ENCODE measurements at places on chromosomes 4 and X.

GRCh38 chr4:6972911-6973310 lies 63.3 kb downstream of the TBC1D14 start:
- DNase-seq, result no peak

DNA sequence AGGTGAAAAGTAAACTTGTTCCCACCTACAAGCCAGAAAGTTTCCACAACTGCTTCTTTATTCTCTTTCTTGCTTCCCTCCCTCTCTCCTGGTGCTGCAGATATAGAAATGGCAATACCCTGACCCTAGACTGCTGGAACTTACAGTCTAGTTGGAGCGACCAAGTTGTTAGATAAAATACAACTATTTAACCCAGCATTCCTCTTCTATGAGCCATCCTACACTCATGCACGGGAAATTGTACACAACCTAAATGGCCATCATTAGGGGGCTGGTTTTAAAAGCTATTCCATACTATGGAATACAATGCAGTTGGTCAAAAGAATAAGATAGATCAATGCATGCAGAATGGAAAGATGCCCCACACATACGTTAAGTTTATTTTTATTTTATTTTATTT lies 41.1 kb downstream of the PJA1 start:
- peak; percentile 56 for DNase-seq

- DNase-seq, result peak; percentile 78
Measured at GRCh38 chr4:94551643-94552564, 100.2 kb downstream of the PDLIM5 start.

- DNase-seq, result no peak
Measured at GRCh38 chr4:101192244-101192643, 155.1 kb downstream of the PPP3CA start.

- DNase-seq, result no peak
Measured at GRCh38 chrX:34404386-34405070, 252.6 kb downstream of the TMEM47 start.

DNA sequence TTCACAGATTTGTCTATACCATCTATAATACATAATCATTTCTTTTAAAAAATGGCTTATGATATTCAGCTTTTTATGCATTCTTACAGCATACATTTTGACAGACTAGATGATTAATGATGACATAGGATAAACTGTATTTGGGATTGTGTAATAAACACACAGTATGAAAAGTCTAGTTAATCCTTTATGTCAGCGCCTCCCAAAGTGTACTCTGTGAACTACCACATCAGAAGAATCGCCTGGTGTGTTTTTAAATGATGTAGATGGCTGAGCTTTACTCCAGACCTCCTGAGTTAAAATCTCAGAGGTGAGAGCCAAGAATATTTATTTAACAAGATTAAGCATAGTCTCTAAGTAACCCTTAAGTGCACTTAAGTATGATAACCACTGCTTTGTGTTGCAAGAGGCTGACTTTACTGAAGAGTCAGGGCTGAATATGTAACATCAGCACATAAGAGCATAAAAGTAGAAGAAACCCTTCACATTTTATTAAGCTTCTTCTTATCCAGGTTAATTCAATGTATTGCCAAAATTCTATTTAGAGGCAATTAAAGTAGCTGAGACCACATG lies 104.2 kb downstream of the ANK2 start:
- DNase-seq, result peak; percentile 31

- peak; percentile 4 for DNase-seq
Measured at GRCh38 chrX:1491851-1492349, 39.2 kb upstream of the ASMTL start.

GRCh38 chr4:42843694-42844093 lies 48.8 kb upstream of the GRXCR1 start:
- no peak for DNase-seq

DNA sequence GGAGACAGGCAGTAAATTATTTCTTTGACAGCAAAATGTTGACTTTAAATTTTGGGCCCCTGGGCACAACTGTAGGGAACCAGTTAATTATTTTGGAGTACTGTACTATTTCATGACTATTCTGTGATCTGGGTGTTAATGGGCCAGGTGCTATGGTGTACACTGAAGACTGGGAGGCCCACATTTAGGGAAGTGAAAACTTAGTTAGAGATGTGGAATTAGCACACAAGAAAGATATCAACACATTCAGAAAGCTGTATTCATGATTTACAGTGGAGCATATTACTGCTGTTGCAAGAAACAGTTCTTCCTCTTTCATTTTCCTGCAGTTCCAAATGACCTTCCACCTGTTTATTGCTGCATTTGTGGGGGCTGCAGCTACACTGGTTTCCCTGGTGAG lies 12.4 kb downstream of the PLP1 start:
- no peak for DNase-seq

GRCh38 chr4:6416518-6417286 lies 55.7 kb downstream of the PPP2R2C start:
- no peak for DNase-seq

- peak; percentile 2 for DNase-seq
Measured at GRCh38 chrX:113001836-113002235, 161.2 kb upstream of the AMOT start.

- DNase-seq, result no peak
Measured at GRCh38 chr4:125515016-125515415, 200.3 kb downstream of the FAT4 start.

- peak; percentile 48 for DNase-seq
Measured at GRCh38 chrX:15242899-15243555, 26.9 kb downstream of the ASB9 start.

DNA sequence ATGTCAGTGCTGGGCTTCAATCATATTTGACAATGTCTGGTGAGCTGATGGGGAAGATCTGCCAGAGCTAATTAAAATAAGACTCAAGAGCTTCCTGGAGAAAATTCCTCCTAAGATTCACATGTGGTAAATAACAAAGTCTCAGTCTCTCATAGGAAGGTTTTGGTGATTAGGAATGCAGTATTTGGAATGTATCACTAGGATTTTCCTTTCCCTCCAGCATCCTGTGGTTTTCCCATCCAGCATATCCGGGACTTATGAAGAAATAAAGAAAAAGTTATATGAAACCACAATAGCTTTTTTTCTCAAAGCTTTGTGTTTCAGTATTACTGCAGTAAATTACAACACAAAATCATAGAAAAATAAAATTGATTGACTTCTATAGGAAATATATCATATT lies 1597.1 kb downstream of the ADGRL3 start:
- DNase-seq, result peak; percentile 15

DNA sequence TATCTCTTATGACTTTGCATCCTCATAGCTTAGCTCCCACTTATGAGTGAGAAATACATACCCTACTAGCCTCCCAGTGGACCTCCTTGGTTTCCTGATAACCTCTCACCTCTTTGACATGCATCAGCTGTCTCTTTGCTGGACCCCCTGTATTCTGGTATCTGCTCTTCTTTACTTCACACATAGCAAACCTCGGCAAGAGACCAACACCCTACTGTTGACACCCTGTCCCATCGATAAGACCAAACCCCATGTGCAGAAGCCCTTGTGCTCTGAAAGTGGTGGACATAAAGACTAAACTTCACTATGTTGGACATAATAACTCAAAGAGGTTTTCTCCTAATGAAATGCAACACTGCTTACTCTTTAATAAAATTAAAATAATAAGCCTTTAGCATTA lies 75.7 kb downstream of the RNF150 start:
- DNase-seq, result no peak

- no peak for DNase-seq
Measured at GRCh38 chr4:149552601-149553000, 263.0 kb downstream of the IQCM start.

- DNase-seq, result peak; percentile 67
Measured at GRCh38 chr4:36138220-36138619, 106.1 kb downstream of the ARAP2 start.

Data from fibroblast of upper back skin (primary cell).